IPS DF 19.7 (cell line): ENCODE measurements at places on chromosomes 4 and X.

DNA sequence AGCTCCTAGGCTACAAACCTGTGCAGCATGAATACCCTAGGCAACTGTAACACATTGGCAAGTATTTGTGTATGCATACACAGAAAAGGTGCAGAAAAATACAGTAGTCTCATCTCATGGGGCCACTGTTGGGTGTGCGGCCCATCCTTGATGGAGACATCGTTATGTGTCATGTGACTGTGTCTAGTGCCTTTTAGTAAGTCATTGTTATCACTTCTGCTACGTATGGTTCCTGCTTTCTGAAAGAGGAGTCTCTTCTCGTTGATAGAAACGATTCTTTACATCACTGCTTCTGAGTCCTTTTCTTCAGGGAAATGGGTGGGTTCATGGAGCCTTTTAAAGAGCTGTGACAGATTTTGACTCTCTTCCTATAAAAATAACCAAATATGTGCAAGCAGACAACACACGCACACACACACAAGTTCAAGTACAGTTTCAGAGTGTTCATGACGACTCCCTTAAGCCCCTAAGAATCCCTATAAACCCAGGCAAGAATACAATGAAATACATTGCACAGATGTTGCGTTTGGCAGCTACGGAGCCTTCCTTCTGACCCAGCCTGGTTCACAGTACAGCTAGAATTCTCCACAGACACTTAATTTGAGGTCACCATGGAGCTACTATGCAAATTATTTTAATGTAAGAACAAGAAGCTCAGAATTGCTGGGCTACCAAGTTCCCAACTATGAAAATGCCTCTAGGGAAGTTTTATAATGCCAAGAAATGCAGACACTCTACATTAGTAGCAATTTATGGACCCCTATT is 10.2 kb upstream of the STK32B start:
- no peak for DNase-seq

DNA sequence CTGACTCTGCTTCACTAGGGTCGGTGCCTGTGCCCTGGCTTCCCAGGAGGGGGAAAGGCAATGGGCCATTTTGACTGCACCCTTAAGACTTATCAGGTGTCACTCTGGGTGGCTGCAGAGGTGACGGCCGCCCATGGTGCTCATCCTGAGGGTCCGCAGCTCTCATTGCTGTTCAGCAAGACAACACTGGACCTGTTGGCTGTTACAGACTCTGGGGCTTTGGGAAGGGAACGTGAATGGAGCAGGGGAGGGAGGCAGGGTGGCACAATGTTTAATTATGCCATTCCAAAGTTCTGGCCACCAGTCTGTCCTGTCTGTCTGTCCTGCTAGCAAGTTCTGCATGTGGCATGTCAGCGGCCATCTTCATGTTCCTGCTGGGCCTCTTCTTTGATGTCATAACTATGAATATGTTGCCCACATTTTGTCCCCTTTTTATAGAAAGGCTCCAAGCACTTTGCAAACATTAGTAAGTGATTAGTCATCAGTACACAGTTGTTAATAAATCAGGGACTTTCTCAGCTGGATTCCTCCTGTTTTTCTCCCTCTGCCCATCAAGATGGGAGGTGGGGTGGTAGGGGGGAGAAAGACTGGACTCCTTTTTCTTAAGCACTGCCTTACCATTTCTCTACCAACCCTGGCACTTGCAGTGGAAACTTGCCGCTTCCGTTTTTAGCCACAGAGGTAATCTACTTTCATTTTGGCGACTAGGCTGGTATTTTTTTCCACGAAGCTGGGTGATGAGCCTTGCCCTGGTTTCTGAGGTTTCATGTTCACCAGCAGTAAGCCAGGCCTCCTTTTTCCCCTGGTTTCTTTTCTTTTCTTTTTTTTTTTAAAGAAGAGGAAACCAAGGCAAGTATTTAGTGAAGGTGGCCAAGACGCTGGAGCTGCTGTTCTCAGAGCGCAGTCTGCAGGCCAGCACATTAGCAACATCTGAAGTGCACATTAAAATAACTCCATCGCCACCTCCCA is 88.6 kb upstream of the TRIM2 start:
- DNase-seq: no peak

GRCh38 chrX:11426712-11427452 is 133.7 kb downstream of the AMELX start:
- DNase-seq: no peak

DNA sequence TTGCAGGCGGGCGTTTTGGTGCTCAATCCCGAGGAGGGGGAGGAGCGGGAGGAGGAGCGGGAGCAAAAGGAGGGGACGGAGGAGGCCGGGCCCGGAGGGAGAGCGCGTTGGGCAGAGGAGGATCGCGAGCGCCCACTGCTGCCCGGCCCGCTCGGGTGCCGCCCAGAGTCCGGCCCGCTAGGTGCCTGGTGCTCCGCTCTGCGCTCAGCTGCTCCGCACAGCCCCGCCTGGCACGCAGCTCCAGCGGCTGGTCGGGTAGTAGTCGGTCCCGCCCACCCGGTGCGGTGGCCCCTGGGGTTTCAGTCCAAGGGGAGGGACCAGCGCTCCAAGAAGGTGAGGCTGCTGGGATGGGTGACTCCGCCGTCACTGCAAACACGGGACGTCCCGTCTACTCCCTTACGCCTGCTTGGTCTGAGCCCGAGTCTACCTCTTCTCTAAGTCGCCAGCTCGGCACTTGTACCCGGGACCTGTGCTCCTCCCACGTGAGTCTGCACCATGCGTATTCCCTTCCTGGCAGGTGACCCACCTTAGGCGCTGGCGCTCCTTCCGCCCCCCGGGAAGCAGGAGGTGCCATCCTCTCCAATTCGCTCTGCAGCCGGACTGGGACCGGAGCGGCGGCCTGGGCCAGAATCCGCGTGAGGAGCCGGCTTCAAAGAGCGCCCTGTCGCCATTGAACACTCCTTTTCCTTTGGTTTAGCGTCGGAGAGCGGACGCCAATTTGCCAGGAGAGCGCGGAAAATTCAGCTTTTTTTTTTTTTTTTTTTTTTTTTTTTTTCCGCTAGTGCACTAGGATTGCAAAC is 405 bp upstream of the HS3ST1 start:
- DNase-seq: no peak

DNA sequence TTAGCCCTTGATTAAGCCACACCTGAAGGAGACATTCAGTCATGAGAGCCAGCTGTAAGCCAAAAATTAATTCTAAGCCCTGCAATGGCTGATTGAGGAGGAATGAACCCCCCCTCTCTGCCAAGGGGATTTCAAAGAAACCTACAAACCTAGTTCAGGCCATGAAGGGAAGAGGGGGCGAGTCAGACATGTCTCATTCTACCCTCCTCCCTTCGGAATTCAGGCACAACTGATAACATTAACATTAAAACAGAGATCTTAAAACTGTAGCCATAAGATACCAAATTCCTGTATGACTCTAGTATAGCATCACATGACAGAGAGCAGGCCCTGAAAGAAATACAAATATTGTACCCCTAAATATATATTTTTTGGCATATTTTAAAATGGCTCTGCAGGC is 40.4 kb upstream of the AFAP1 start:
- DNase-seq: no peak

- DNase-seq: no peak
These were observed 1055.1 kb upstream of the PCDH10 start for GRCh38 chr4:132094017-132094416.

GRCh38 chr4:116092961-116093360 is 979.5 kb upstream of the NDST4 start:
- DNase-seq: no peak

DNA sequence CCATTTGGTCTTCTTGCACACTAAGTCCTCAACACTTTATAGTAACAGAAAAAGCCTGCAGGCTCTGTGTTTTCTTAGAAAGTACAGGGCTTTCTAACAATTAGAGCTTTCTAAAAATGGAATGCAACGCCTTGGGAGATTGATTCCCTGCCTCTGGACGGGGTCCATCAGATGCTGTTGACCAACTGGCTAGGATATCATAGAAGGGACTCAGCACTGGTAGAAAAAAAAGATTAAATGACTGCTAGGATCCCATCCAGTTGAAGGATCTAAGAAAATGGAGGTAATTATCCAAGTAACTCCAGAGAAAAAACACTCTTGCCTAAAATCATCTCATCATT is 39.5 kb downstream of the USP46 start:
- no peak for DNase-seq

DNA sequence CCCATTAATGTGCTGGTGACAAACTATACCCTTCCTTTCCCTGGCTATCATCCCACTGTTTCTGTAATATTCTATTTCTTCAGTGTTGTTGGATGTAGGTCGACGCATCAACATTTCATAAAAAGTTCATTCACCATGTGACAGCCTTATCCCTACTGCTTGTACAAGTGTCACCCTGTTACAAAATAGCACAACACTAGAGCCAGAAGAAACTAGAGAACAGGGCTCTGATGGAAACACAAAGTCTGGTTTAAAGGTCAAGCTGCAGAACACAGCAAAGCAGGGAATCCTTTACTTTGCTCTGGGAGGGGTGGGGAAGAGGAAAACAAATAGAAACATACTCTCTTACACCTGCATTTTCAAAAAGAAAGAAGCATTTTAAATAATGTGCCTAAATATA is 131.3 kb upstream of the TBC1D9 start:
- DNase-seq: no peak

DNA sequence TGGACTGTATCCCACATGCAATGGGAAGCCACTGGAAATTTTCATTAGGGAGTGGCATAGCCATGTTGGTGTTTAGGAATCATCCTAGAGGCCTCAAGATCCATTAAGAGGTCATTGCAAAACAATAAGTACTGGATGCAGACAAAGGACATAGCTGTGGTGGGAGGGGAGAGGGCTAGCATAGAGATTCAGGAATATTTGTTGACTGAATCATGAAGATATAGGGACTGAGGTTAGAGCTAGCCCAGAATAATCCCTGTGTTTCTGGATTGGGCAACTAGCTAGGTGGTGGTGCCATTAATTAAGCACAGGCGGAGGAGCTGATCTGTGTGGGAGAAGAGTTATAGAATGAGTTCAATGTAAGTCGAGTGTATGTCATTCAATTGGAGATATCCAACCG is 135.0 kb downstream of the RAB28 start:
- no peak for DNase-seq

DNA sequence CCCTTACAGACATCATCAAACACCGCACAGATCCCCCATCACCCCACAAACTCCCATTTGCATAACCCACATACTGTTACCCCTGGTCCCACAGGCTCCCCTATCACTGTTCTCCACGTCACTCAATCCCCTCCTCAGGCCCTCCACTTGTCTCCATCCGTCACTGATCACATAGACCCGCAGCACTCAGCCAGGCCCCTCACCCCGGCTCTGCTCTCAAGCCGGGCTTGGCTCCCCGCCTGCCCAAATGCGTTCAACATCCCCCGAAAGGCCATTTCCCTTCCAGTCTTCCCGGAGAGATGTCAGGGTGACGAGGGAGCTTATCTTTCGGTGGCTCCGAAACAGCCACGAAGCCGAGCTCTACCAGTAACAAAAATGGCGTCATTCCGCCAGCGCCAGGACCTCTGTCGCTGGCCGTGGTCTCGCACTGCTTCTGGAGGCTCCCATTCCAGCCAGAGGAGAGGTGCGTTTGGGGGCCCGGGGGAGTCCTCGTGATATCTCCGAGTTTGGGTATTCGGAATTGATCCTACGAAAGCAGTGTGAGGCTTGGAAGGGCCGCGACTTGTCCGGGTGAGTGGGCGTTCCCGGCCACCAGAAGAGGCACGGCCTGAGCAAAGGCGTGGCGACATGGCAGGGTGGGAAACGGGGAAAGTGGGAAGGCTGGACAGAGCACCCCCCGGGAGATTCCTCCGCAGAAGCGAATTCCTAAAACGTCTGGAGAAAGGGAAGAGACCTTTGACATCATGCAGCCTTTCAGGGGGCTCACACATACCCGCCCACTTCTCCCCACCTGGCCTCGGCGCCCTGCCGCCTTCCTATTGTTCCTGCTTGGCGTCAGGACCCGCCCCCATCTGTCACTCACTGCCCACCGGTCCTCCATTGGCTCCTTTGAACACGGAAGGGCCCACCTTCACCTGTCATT is at the start of gene ZNF630:
Gene ZNF630 (minus strand): TSS at position 577 of the 922 bp plus-strand sequence. CDS start 4,754 bp downstream, outside the sequence.
- no peak for DNase-seq

DNA sequence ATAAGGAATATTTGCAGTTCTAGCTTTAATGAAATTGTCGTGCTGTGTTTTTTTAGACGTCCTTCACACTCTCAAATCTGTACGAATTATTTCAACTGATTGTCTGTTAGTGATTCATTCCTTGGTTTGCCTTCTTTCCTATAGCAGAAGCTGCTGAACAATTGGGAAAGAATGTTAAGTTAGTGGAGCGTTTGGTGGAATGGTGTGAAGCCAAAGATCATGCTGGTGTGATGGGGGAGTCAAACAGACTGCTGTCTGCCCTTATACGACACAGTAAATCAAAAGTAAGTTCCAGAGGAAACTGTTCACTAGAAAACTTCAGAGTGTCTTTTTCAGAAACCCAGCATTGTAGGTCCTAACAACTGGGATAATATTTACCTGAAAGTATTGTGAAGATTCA is 159.9 kb downstream of the RAP1GDS1 start:
- no peak for DNase-seq

DNA sequence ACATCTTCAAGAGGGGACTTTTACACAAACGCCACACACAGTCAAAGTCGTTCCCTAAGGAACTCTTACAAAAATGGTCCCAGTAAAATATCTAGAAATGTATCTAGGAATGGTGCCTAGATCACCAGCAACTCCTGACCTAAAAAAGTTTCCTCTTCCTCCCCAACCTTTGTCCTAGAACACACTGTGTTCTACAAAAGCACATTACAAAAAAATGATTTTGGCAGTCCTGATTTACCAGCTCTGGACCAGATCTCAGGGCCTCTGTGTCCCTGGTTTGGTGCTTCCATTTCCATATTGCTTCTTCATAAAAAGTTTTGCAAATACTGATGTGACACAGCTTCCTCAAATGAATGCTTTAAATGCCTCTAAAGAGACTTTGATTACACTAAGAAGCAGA is 55.0 kb downstream of the LNX1 start:
- DNase-seq: no peak

DNA sequence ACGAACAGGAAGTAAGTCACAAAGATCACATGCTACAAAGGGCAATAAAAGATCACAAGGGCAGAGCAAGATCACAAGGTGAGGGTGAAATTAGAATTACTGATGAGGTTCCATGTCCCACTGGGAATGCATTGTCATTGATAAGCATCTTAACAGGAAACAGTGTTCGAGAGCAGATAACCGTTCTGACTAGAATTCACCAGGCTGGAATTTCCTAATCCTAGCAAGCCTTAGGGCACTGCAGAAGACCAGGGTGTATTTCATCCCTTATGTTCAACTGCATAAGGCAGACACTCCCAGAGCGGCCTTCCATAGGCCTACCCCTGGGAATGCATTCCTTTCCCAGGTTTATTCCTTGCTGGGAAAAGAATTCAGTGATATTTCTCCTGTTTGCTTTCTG is 980.6 kb upstream of the LCORL start:
- no peak for DNase-seq

DNA sequence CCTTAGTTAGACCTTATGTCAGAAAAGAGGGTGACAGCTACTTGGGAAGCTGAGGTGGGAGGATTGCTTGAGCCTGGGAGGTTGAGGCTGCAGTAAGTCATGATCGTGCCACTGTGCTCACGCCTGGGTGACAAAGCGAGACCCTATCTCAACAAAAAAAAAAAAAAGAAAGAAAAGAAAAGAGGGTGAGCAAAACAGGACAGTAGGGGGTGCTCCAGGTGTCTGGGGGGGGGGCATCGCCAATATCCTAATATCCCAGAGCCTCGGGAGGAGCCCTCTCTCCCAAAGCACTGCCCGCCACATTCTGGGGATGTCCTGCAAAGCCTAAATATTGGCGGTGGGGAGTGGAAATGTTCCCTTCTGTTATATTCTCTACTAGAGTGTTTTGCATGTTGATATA is 120.9 kb upstream of the TBL1X start:
- no peak for DNase-seq
